ENCODE measurements at places on chromosomes 11 and 22.

- no peak for DNase-seq
Observed at GRCh38 chr11:118001494-118001971, 15.3 kb downstream of the IL10RA start.

- DNase-seq, result no peak
Observed at GRCh38 chr11:87974797-87975196, 200.4 kb downstream of the RAB38 start.

- DNase-seq, result no peak
Observed at GRCh38 chr11:33652930-33653329, 47.7 kb downstream of the C11orf91 start.

DNA sequence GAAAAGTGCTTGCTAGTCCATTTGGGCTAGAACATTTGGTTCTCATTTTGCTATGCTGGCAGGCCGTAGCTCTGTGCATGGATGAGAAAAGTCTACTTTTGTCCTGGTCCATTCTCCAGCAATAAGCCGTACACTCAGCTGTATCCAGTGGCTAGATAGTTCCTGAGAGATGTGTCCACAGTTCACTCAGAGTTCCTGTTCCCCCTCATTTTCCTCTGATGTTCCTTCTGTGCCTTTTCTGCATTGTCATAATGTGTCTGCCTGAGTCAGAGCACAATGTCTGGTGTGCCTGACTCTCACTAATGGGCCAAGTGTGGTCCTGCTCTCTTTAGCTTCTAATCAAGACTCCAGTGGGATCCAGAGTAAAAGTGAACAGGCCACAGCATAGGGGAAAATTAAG, 215.7 kb upstream of the CTSC start:
- DNase-seq, result no peak

GRCh38 chr11:34836958-34837856, 79.0 kb downstream of the APIP start:
- DNase-seq, result no peak

DNA sequence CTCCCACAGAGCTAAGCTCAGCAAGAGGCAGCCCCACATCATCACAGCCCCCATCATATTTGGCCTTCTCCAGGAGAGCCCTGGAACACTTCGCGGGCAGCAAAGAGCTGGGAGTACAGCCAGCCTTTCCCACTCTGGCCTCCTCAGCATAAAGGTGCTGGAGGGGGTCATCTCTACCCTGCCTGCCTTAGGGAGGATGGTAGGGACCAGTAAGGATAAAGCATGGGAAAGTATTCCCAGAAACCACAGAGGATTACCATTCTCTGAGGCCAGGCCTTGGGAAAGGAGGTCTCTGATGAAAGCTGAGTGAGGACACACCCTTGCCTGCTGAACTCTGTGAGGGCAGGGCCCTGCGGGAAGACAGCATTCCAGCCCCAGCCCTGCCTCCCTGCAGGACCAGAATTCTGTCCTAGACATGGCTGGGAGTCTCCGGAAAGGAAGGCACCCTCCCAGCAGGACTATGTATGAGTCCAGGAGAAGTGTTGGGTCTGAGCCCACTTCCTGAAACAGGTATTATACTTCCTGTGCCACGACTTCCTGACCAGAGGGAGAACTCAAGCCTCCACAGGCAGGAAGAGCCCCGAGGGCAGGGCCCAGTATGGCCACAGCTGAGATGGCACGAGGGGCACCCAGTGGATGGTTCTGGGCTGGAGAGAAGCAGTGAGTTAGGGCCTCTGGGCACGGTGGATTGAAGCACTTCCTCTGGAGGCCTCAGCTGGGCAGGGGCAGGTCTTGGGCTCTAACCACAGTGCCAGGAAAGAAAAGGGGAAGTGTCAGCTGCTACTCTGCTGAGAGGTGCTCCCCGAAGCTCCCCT, 12.9 kb upstream of the CASTOR1 start:
- DNase-seq, result no peak
